ENCODE measurements at places on chromosomes 3 and 15.

DNA sequence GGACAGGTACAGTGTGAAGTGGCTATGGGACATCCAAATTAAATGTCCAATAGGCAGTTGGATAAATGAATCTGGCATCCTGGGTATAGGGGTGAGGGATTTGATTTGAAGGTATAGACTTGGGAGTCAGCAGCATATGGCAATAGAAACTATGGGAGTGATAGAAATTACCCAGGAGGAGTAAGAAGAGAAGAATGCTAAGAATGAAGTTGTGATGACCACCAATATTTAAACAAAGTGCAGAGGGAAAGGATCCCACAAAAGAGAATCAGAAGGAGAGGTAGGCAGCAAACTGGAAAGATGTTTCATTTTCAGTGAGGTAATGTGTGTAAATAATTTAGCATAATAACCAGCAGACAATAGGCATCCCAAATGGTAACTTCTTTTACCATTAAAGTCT lies 13.8 kb upstream of the MSL2 start:
- DNase-seq: no peak

DNA sequence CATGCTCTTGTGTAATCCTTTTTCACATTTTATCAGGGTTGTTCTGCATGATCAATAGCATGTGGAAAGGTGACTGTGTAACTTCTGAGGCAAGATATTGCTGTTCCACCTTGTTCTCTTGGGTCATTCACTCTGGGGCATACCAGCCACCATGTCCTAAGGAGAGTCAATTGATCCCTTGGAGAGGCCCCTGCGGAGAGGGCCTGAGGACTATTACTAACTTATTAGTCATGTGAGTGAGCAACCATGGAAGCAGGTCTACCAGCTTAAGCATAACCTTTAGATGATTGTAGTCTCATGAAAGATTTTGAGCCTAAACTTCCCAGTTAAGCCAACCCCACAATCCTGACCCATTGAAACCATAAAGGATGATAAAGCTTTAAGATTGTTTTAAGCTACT lies 22.0 kb upstream of the COL6A5 start:
- DNase-seq: no peak

GRCh38 chr3:117084739-117085270 lies 375.2 kb downstream of the TUSC7 start:
- no peak for DNase-seq

DNA sequence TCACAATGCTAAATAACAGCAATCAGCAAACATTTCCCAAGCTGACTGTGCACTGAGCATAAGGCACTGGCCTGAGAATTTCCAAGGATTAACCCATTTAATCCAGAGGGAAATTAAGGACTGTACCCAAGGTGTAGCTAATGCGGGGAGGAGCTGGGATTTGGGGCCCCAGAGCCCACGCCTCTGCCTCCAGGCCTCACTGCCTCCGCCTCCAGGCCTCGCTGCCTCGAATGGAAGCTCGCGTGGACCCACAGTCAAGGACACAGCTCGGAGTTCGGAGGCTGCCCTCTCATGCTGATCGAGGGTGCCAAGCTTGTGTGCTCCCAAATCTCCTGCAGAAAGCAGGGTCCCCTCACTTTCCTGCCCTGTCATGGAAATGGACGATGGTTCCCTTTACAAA lies 76.5 kb upstream of the SNRPA1 start:
- DNase-seq: no peak

GRCh38 chr3:53161450-53161819 lies 426 bp downstream of the PRKCD start:
- DNase-seq: no peak

DNA sequence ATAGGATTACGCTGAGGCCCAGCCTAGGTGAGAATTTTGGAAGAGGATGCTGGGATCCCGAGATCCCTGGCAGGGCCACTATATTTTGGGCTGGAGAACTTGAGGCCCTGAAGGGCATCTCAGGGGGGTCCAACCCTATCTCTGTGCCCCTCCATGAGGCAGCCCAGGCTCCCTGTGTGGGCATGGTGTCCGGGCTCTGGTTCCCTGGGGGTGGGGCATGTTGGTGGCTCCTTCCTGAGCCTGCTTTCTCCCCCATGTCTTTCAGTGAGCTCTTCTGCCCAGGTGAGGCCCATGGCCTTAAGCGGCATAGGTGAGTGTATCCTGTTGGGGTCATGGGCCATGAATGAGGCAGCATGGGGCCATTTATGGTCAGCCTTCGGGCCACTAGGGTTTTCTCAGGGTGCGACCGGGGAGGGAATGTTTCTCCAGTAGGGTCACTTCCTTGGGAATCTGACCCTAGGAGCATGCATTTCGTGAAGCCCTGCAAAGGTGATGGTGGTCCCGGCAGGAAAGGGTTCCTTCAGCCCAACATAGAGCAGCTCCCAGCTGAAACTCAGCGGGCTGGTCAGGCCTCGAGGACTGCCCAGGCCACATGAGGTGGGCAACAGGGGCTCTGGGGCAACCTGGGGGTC lies 191.3 kb downstream of the UBE3A start:
- DNase-seq: no peak

- DNase-seq: no peak
These were observed 927 bp upstream of the TFDP2 start for GRCh38 chr3:142150271-142150670.

- no peak for DNase-seq
These were observed 207.9 kb upstream of the GADL1 start for GRCh38 chr3:31102196-31102879.

GRCh38 chr3:170040418-170040817 lies 2.6 kb downstream of the GPR160 start:
- DNase-seq: no peak

GRCh38 chr15:61613729-61614128 lies 384.6 kb upstream of the RORA start:
- no peak for DNase-seq

GRCh38 chr3:53217175-53217574 lies 38.6 kb downstream of the TKT start:
- no peak for DNase-seq

GRCh38 chr3:169250000-169250399 lies 413.5 kb downstream of the MECOM start:
- no peak for DNase-seq

DNA sequence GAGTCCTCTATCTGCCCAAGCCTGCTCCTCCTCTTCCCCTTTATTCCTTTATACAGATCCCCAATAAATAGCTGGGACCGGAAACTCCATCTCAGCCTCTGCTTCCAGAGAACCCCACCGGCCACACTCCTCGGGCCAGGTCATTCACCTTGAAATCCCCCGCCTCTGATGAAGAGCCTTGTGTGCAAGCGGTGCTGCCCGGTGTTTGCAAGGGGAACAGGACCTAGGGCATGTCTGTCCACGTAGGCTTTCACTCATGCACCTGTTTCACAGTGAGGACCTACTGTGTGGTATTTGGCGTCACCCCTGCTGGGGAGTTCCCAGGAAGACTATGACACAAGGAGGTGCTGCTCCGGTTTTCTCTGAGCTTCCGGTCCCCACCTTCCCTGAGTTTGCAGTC lies 54.0 kb downstream of the WNT7A start:
- no peak for DNase-seq

Measured in nucleus accumbens (tissue), 56 donors.